KBM-7 (cell line): ENCODE measurements at places on chromosomes 7 and 10.

- DNase-seq, result no peak
These were observed 672.0 kb upstream of the FOXK1 start for GRCh38 chr7:4010061-4010605.

- DNase-seq, result no peak
These were observed 3.1 kb upstream of the TAS2R38 start for GRCh38 chr7:141976524-141977245.

DNA sequence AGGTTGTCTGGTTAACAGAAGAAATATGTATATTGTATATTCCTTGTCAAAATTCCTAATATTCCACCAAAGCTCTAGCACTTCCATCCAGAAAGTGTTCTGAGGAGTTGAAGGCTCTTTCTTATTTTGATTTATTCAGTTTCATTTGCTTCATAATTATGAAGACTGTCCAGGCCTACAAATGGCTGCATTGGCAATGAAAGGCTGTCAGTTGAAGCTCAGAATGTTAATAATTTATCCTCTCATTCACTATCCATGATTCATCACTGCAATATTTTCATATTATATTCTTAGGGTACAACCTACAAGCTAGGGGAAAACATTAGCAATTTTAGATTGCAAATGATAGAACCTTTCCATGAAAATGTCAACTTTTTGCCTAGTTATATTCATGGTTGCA is 57.3 kb downstream of the ARID5B start:
- DNase-seq, result no peak

DNA sequence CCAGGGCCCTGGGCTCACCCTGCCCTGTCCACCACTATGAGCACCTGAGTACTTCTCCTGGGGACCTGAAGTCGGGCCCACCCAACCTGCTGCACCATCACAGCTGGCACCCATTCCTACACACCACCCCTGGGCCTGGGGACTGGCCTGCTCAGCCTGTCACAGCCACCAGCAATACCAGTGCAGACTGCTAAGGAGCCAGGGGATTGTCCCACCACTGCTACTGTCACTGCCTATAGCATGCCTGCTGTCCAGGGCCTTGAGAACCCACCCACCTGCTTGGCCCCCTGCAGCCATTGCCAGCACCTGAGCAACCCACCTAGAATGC is 624.8 kb upstream of the FOXK1 start:
- no peak for DNase-seq

- no peak for DNase-seq
These were observed 1.3 kb downstream of the ARHGAP22 start for GRCh38 chr10:48603421-48604038.
